ENCODE measurements at places on chromosomes 5 and 9. TPM values are rescaled to one million over a fixed set of nuclear protein-coding genes. Genes with fewer than 3 reads are reported as not detected.

PCDHGA5 gene
- 0.63 TPM for total RNA-seq

CEL gene
- 0.58 TPM for total RNA-seq

- no peak for DNase-seq
Measured at GRCh38 chr9:116662646-116663310, 24.3 kb upstream of the TRIM32 start.

DNA sequence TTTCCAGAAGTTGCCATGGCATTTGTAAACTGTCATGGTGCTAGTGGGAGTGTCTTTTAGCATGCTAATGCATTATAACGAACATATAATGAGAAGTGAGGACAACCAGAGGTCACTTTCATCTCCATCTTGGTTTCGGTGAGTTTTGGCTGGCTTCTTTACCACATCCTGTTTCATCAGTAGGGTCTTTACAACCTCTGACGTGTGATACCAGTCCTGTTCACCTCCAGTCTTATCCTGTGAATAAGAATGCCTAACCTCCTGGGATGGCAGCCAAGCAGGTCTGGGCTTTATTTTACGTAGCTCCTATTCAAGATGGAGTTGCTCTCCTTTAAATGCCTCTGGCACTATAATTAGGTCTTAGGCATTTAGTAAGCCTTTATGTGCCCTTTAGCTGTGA lies 20.4 kb upstream of the RFK start:
- no peak for DNase-seq

DNA sequence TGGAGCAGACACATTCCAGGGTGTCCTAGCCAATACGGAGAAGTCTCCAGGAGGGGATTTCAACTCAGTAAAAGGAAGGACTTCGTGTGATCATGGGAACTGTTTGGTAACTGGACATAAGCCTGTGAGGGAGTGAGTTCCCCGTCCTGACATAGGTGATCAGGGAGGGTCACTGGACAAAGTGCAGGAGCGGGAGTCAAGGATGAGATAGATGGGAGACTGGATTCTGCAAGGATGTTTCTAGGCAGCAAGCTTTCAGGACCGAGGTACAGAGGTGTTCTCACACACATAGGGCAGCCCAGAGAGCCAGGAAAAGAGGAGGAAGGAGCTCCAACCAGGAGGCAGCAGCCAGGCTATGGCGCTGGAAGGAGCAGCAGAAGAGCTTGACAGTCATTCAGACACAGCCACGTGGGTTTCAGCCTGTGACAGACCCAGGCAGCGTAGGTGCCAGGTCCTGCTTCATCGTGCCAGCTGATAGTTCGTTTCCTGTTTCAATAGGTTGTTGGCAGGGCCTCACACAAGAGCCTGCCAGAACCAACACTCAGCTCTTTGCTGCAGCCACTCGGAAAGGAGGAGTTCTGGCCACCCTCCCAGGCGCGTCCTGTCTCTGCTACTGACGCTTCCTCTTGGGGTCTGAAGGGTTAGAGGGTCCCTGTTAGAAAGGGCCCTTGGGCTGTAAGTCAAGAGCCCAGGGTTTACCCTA lies 84.1 kb downstream of the AMBP start:
- DNase-seq = no peak

- DNase-seq = no peak
Measured at GRCh38 chr5:153099328-153099727, 391.1 kb upstream of the GRIA1 start.

GRCh38 chr5:173496883-173497255 lies 119.6 kb downstream of the BOD1 start:
- DNase-seq = no peak

GRCh38 chr5:134005417-134006061 lies 764 bp upstream of the VDAC1 start:
- DNase-seq = no peak

GRCh38 chr9:22683700-22684075 lies 237.1 kb downstream of the DMRTA1 start:
- peak; percentile 47 for DNase-seq

DNA sequence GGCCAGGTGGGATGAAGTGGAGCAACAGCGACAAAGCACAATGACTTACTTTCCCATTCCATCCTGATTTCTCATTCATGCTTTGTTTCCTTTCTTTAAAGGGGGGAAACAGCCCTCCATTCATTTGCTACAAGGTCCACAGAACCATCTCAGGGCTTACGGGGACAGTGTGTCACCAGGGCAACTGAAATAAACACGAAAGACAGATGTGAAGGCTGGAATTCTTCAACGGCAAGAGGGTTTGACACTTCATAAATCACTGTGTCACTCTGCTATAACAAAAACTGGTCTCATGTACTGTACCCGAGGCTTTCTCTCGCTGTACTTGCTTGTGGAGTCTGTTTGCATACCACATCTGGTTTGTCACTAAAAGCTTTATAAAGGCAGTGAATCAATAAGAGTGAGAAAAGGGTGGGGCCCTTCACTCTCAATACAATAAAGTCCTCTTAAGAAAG lies 150.8 kb downstream of the EFNA5 start:
- DNase-seq = no peak

ECSCR gene
- total RNA-seq = 0.12 TPM

DNA sequence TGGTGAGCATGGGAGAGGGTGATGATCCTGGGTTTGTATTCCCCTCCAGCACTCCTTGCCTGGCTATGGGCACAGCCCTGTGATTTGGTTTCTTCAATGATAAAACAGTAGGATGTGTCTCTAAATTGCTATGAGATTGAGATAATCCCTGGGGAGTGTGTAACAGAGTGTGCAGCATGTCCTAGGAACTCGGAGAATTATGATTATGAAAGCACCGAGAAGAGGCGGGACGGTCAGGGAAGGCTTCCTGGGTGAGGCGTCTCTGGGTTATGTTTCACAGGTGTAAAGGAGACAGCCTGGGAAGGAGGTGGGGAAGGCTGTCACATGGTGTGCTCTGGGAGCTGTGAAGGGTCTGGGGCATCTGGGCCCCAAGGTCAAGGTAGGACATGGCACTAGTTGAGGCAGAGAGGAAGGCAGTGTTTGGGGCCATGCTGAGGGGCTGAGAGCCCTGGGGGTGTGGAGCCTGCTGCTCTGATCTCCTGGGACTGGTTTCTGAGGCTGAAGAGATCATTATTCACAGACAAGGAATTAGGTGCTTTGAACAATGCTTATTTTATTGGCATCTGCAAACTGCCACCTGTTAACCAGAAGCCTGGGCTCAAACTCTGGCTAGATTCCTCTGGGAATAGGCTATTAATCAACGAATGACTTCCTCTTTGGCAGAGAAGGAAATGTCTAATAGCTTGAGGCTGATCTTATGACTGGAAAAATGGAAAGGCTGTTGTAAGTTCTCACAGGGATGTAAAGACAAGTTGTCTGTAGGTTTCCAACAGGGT lies 73.8 kb upstream of the IL12B start:
- DNase-seq = no peak

ADAMTSL1 gene
- 2.8 TPM for total RNA-seq

- DNase-seq = no peak
Measured at GRCh38 chr5:133565993-133566392, 46.3 kb downstream of the FSTL4 start.

DNA sequence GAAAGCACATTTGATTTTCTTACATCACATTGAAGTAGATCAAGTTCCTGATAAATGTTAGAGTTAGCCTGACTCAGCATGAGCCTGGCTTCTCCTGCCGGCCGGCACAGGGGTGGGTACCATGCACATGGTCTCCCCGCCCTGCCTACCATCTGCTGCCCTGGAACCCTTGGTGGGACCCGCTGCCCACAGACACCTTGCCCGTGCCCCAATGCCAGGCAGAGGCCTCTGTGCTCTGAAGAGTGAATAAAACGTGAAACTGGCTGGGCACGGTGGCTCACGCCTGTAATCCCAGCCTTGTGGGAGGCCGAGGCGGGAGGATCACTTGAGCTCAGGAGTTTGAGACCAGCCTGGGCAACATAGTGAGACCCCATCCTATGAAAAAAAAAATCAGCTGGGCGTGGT lies 17.3 kb downstream of the EXD3 start:
- no peak for DNase-seq

DNA sequence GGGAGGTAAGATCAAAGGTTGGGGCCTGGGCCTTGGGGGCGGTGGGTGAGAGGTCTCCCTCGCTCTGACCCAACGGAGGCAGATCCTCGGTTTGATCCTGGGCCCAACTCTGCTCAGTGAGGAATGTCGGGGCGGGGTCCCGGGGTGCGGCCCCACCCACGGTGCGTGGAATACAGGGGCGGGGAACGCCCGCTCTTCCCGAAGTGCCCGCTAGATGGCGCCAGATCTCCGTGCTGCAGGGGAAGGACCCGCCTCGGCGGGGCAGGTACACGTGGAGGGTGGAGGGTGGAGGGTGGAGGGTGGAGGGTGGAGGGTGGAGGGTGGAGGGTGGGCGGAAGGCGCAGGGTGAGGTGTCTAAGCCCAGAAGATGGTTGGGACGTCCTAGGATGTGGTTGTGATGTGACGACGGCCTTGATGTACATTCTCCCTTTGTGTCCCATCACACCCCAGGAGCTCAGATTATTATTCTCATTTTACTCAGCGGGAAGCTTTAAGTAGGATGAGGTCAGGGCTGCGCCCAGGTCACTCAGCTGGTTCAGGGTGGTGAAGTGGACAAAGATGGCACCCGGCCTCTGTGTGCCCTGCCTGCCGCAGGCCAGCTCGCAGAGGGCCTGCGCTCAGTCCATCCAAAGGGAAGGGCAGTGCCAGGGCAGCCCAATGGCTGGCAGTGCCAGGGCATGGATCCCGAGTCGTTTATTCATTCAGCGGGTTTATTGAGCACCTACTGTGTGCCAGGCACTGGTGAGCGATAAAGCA lies 9.4 kb upstream of the RPS14 start:
- DNase-seq = no peak

DNA sequence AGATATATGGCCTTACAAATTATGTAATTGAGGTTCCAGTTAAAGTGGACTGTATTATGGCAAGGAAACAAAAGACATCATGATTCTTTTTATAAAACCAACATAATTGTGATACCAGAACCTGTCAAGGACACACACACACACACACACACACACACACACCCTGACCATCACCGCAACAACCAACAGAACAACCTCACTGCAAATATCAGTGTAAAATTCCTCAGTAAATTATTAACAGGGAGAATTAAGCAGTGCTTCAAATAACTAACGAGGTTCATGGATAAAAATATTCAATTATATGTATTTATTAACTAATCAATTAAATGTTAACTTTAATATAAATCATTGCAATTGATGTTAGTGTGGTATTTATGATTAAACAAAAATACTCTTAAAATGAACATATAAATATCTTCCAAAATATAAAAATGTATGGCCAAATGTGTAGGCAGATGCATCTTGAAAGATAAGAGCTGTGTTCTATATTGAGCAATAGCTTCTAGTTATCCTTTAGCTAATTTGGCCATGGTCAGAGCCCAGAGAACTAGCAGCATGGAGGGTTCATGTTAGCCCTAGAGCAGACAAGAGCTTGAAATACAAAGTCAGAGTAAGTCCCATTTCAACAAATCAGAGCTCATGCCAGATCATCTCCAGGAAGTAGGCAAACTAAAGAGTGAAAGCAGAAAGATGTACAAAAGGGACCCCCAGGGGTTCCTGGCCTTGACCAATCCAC lies 280.5 kb upstream of the ADAMTS16 start:
- DNase-seq = no peak

SMARCA2 gene
- total RNA-seq = 31.6 TPM

DNA sequence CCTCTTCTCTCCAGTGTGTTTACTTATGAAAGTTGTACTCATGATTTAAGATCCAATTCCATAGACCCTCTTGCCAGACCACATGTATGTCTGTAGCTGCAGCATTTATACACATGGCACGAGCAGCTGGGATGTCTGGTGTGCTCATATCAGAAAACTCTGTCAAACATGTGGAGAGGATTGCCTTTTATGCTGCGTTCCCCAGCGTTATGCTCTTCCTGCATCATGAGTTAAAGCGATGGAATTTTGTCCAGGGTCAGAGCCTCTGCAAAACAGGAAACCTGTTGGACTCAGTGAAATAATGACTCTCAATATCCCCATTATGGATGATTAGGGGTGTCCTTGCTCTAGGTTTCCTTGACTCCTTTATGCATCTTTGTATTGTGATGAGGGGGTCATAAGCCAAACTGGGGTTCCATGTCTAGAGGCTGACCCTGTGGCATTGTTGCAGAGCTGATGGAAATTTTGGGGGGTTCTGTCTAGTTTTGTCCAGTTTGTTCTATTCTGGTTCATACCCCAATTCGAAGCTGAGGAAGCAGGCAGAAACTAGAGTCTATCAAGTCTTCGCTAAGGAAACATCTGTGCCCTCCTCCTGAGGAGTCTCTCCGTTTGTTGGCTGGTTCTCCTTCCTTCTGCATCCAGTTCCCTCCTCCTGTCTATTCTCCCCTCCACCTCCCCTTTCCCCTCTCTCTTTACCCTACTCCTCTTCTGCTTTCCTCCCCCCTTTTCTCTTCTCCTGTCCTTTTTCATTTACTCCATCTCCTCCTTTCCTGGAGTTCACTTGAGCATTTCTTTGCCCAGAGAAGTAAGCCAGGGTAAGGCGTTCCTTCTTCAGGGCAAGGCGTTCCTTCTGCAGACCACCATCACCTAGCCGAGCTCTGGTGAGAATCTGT lies 252.8 kb downstream of the MAST4 start:
- no peak for DNase-seq

SLC1A3 gene
- total RNA-seq = 1.3 TPM

CETN3 gene
- 27.8 TPM for total RNA-seq

DNA sequence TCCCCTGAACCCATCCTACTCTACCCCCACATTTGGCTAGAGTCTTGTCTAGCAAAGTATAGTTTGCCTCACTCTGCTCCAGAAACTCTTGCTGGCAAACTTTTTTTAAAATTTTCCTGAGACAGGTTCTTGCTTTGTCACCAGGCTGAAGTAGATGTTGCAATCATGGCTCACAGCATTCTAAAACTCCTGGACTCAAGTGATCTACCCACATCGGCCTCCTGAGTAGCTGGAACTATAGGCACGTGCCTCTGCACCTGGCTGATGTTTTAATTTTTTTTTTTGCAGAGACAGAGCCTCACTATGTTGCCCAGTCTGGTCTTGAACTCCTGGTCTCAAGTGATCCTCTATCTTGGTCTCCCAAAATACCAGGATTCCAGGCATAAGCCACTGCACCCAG lies 175.8 kb upstream of the FBXL17 start:
- no peak for DNase-seq

PCDHGA7 gene
- 0.23 TPM for total RNA-seq

- DNase-seq = no peak
Measured at GRCh38 chr5:39772307-39772706, 347.5 kb upstream of the DAB2 start.

PCDHB16 gene
- under 0.01 TPM for total RNA-seq

DNA sequence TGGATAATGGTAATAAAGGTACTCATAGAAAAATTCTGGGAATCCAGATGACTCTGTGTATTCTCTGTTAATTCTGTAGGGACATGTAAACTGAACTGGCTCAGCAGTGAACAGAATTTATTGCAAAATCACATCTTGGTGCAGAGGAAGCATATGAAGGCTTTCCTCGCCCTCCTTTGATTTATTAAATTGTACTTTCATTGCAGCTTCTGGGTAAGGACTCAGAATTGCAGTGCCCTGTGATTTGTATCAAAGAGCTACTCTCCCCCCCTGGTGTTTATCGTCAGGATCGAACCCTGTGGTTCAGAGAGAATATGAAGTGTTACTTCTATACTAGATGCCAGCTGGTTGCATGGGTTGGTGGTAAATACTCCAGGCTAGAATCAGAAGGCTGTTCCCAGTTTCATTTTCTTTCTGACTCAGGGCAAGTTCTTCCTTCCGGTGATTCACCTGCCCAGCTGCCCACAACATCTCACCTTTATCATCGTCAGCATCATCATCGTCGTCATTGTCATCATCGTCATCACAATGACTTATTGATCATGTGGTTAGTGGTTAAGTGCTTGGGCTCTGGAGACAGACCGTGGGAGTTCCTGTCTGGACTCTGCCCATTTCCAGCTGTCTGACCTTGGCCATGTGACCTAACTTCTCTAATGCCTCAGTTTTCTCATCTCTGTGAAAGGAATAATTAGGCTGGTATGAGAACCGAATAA lies 238.8 kb downstream of the ARHGAP26 start:
- DNase-seq = peak; percentile 96

WHRN gene
- total RNA-seq = 5.2 TPM

Measured in epithelial cell of proximal tubule (primary cell).